ENCODE measurements at places on chromosomes 6 and 20. TPM values are rescaled to one million over a fixed set of nuclear protein-coding genes. Genes with fewer than 3 reads are reported as not detected.

The OR2H1 gene
- total RNA-seq, result not detected

The C6orf163 gene
- total RNA-seq, result 1.0 TPM

The IMPG1 gene
- total RNA-seq, result not detected

The MYH7B gene
- total RNA-seq, result 0.17 TPM

The SSR1 gene
- 155 TPM for total RNA-seq

The SNAI1 gene
- 1.5 TPM for total RNA-seq

The SDCBP2 gene
- total RNA-seq, result 6.0 TPM

The HFE gene
- total RNA-seq, result 6.2 TPM

The IP6K3 gene
- total RNA-seq, result under 0.01 TPM

The SPTLC3 gene
- 1.4 TPM for total RNA-seq

The CRIP3 gene
- total RNA-seq, result 0.34 TPM

The SMPD2 gene
- 12.6 TPM for total RNA-seq

The OPRL1 gene
- 5.4 TPM for total RNA-seq

The DYNLRB1 gene
- total RNA-seq, result 36.9 TPM

The MDFI gene
- total RNA-seq, result 37.8 TPM

The SLCO4A1 gene
- total RNA-seq, result 3.7 TPM

The E2F1 gene
- total RNA-seq, result 11.2 TPM

The HLA-DOB gene
- not detected for total RNA-seq

The SYCP2L gene
- total RNA-seq, result 0.17 TPM

The IFT52 gene
- 24.3 TPM for total RNA-seq

The ARMH2 gene
- not detected for total RNA-seq

The APOM gene
- total RNA-seq, result 0.37 TPM

The TRAPPC3L gene
- total RNA-seq, result 0.17 TPM

The MEP1A gene
- total RNA-seq, result not detected

The CASS4 gene
- 0.05 TPM for total RNA-seq

The TRIM40 gene
- not detected for total RNA-seq

The FAM135A gene
- total RNA-seq, result 15.7 TPM
